ENCODE measurements at places on chromosomes 2 and 18.

DNA sequence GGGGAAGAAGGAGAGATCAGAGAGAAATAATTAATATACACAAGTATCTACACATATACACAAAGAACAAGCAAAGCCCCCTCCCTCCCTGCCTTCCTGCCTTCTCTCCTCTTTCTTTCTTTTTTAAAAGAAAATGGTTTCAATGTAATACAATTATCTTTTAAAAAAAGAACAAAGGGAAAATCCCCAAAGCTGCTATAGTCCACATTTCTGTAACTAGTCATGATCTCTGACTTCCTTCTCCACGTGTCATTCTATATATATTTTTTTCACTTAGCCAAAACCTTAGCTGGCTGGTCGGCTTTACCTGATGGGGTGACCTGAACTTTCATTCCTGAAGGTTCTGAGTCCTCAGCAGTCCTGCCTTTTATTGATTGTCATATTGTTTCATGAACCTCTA lies 44.3 kb downstream of the MAP3K20 start:
- DNase-seq = no peak
- no peaks in the 10 kb centered on the region for H3K27me3 ChIP-seq
- no peak overlapping the region for H3K4me3 ChIP-seq
- H3K36me3 ChIP-seq = no peaks in the 10 kb centered on the region
- peaks cover 19% of the 10 kb centered on the region for H3K4me1 ChIP-seq

DNA sequence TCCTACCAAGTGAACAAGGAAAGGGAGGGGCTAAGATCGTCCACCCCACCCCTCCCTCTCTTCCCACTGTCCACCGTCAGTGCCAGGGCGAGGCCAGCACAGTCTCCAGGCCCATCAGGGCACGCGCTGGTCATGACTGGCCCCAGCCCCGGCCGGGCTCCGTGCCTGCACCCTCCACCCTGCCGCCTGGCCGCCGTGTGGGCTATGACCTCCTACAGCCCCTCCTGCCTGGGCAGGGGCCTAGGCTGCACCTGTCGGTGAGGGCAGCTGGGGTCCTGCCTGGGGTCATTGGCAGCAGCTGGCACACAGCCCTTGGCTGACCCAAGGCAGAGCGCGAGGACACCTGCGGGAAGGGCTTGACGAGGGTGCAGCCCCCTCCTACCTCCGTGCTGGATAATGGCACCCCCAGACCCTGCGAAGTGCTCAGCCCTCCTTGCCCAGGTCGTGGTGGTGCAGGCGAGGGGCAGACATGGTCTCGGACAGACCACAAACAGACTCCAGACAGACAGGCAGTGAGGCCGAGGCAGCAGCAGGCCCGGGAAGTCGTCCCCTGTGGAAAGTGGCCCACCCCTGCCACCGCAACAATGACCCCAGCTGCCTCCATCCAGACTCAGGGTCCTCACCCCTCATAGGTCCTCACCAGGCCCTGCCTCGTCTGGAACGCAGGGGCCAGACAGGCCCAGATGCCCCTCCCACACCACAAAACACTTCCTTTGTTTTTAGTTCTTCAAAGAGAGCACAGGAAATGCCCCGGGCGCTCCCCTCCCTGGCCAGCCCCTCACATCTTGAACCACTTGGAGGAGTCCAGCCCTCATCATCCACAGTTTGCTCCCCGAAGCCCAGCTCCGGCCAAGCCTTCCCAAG lies 43.1 kb upstream of the GPC1 start:
- H3K4me1 ChIP-seq = no peaks in the 10 kb centered on the region
- no peak overlapping the region for H3K4me3 ChIP-seq
- no peak overlapping the region for H3K27ac ChIP-seq
- H3K36me3 ChIP-seq = no peaks in the 10 kb centered on the region
- no peak for DNase-seq
- H3K27me3 ChIP-seq = peaks cover 24% of the 10 kb centered on the region

GRCh38 chr2:239669181-239669898 lies 268.5 kb upstream of the HDAC4 start:
- H3K36me3 ChIP-seq = peaks cover 3% of the 10 kb centered on the region
- H3K4me3 ChIP-seq = no peak overlapping the region
- no peaks in the 10 kb centered on the region for H3K27me3 ChIP-seq
- H3K4me1 ChIP-seq = peaks cover 3% of the 10 kb centered on the region
- H3K27ac ChIP-seq = no peak overlapping the region

- peaks cover 22% of the 10 kb centered on the region for H3K4me1 ChIP-seq
- DNase-seq = no peak
- peak overlapping the region; percentile 72 for H3K4me3 ChIP-seq
Observed at GRCh38 chr18:54718408-54718773, 109.9 kb upstream of the RAB27B start.

- H3K27me3 ChIP-seq = peaks cover 34% of the 10 kb centered on the region
- no peaks in the 10 kb centered on the region for H3K36me3 ChIP-seq
- H3K4me3 ChIP-seq = peak overlapping the region; percentile 72
- no peak overlapping the region for H3K27ac ChIP-seq
- H3K4me1 ChIP-seq = peaks cover 6% of the 10 kb centered on the region
- DNase-seq = no peak
Observed at GRCh38 chr2:143936848-143937722, 582.8 kb downstream of the ZEB2 start.

DNA sequence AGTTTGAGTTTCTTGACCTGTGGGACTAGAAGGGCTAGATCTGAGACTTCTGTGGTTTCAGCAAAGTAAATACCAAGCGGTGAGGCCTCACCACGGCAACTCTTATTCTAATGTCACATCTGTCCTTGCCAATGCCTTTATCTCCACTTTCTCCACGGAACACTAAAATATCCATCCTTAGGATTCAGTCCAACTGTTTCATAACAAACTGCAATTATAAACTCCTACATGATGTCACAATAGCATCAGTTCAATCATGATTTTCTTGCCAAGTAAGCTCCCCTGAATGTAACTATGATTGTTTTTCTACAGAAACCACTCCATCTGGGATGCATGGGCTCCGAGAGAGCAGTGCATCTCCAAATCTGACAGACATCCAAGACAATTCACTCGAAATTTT lies 79.6 kb downstream of the LRATD1 start:
- H3K4me1 ChIP-seq = no peaks in the 10 kb centered on the region
- no peaks in the 10 kb centered on the region for H3K36me3 ChIP-seq
- no peak overlapping the region for H3K4me3 ChIP-seq
- H3K27ac ChIP-seq = no peak overlapping the region
- no peak for DNase-seq
- no peaks in the 10 kb centered on the region for H3K27me3 ChIP-seq

DNA sequence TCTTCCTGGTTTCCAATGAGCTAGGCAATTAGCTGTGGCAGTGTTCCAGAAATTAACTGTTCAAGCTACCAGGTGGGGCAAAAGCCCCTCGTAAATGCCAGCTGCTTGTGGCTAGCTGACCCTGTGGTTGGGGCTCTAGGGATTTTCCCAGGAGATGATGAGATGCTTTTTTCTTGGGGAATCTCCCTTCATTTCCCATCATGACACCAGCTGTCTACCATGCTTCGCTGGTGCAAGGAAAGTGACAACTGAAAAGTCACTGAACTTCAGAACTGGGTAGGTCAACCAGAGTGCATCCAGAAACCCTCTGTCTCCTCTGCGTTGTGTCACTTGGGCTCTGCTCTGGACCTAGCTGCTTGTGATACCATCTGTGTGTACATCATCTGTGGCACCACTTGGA lies 386.5 kb upstream of the DCC start:
- no peak overlapping the region for H3K27ac ChIP-seq
- DNase-seq = no peak
- no peaks in the 10 kb centered on the region for H3K4me1 ChIP-seq
- H3K4me3 ChIP-seq = no peak overlapping the region
- H3K27me3 ChIP-seq = no peaks in the 10 kb centered on the region

DNA sequence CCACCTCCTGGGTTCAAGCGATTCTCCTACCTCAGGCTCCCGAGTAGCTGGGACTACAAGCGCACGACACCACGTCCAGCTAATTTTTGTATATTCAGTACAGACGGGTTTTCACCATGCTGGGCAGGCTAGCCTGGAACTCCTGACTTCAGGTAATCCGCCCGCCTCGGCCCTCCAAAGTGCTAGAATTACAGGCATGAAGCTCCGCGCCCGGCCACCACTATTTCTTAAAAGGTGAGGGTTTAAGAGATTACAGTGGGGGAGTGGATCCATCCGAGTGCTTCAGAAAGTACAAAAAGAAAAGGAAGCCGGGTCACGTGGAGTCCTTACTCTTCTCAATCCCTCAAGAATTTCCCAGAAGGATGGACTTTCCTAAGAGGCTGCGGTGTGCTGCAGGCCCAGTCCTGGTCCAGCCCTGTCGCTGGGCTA lies 146.9 kb downstream of the ANKRD44 start:
- H3K36me3 ChIP-seq = peaks cover 12% of the 10 kb centered on the region
- DNase-seq = no peak
- H3K27ac ChIP-seq = peak overlapping the region; percentile 91
- H3K27me3 ChIP-seq = no peaks in the 10 kb centered on the region
- H3K4me3 ChIP-seq = no peak overlapping the region

DNA sequence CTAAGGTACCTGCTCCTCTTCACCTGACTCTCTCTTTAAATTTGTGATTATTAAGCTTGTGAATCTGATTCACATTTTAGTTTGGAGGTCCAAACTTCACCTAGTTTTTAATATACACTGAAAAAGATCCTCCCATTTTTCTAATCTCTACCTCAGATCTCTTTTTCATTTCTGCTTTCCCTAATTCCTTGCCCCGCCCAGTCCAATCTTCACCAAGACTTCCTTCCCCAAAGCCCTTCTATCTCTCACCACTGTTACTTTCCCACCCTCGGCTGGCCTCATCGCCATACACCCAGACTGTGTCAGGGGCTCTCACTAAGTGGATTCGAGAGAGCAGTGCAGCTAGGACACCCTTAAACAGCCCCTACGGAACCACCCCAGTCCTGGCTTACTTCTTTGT lies 40.0 kb downstream of the LBH start:
- H3K4me3 ChIP-seq = no peak overlapping the region
- H3K36me3 ChIP-seq = no peaks in the 10 kb centered on the region
- no peak overlapping the region for H3K27ac ChIP-seq
- peaks cover 34% of the 10 kb centered on the region for H3K4me1 ChIP-seq
- no peaks in the 10 kb centered on the region for H3K27me3 ChIP-seq
- DNase-seq = no peak

DNA sequence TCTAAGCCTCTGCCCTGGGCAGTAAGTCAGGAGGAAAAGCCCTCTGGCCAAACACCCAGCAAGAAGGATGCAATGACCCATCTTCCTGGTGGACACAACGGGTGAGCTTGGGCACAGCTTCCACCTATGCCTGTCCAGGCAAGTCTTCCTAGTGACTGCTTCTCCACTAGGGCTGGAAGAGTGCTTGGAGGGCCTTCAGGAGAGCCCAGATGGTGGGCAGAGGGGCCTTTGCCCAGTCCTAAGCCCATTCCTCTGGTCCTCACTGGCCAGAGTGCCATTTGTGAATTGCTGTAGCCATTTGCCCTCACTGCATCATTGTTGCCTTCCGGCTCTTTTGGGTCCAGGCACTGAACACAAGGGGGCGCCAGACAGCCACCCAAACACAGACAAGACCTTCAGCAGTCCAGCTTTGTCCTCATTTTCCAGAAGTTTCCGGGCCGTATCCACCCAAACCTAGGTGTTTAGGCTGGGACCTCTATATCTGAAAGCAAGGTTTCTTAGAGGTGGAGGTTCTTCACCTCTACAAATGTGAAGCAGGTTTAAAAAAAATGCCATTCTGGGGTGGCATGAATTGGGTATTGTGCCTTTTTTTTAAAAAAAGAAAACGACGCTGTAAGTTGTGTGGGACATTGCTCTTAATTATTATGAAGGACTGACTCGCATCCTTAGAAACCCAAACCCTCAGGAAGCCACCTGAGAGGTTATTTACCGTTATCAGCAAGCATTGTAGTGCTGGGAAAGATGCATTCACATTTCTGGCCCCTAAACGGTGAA lies 29.5 kb downstream of the PAX8 start:
- H3K36me3 ChIP-seq = peaks cover 3% of the 10 kb centered on the region
- H3K4me3 ChIP-seq = no peak overlapping the region
- peak; percentile 69 for DNase-seq
- no peaks in the 10 kb centered on the region for H3K27me3 ChIP-seq

- H3K4me1 ChIP-seq = no peaks in the 10 kb centered on the region
- H3K36me3 ChIP-seq = no peaks in the 10 kb centered on the region
- no peak overlapping the region for H3K4me3 ChIP-seq
- no peak overlapping the region for H3K27ac ChIP-seq
- H3K27me3 ChIP-seq = no peaks in the 10 kb centered on the region
Observed at GRCh38 chr18:58241877-58242276, 197.9 kb downstream of the NEDD4L start.

GRCh38 chr2:48080534-48081316 lies 174.4 kb upstream of the FBXO11 start:
- no peak overlapping the region for H3K4me3 ChIP-seq
- H3K4me1 ChIP-seq = no peaks in the 10 kb centered on the region
- H3K27ac ChIP-seq = no peak overlapping the region
- H3K36me3 ChIP-seq = no peaks in the 10 kb centered on the region

DNA sequence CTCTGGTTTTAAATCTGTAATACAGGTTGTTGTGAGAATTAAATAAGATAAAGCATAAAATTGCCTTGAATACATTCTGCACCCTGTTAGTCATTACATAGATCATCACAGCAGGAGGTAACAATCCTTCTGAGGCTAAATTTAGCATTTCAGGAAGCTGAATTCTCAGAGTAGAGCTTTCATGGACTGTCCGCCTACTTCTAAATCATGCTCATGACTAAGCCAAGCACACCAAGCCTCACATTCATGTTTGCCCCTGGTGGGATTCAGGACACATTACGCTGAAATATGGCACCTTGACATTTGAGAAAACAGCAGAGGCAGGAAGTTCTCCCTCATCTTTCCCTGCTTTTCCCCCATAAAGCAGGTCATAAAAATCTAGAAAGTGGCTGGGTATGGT lies 16.6 kb upstream of the PIK3C3 start:
- no peak overlapping the region for H3K4me3 ChIP-seq
- H3K27me3 ChIP-seq = peaks cover 40% of the 10 kb centered on the region
- no peak for DNase-seq
- peaks cover 9% of the 10 kb centered on the region for H3K4me1 ChIP-seq

DNA sequence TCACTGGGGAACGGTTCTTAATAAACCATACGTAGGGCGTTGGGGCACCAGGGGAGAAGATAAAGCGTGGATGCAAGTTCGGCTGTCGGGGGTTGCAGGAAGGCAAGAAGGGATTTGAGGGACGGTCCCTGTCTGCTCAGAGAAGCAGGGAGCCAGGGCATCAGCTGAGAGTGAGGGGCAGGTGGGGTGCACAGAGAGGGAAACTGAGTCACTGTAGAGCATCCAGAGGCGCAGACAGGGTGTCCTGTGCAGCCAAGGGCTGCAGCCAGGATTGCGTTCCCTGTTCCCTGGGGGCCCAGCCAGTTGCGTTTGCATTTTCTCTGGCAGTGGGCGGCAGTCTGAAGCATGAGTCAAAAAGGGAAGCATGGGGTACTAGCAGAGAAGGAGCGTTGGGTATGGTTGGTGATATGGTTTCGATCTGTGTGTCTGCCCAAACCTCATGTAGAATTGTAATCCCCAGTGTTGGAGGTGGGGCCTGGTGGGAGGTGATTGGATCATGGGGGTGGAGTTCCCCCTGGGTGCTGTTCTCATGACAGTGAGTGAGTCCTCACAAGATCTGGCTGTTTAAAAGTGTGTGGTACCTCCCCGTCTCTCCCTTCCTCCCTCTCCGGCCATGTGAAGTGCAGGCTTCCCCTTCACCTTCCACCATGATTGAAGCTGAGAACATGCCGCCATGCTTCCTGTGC lies 202.9 kb downstream of the NDUFA10 start:
- H3K4me1 ChIP-seq = no peaks in the 10 kb centered on the region
- H3K27ac ChIP-seq = no peak overlapping the region
- DNase-seq = no peak
- peaks cover 76% of the 10 kb centered on the region for H3K27me3 ChIP-seq
- no peak overlapping the region for H3K4me3 ChIP-seq
- H3K36me3 ChIP-seq = no peaks in the 10 kb centered on the region
